ENCODE measurements at places on chromosomes 1 and 21. TPM values are rescaled to one million over a fixed set of nuclear protein-coding genes. Genes with fewer than 3 reads are reported as not detected.

- DNase-seq: no peak
Measured at GRCh38 chr1:94084085-94084484, 36.9 kb downstream of the ABCA4 start.

DNA sequence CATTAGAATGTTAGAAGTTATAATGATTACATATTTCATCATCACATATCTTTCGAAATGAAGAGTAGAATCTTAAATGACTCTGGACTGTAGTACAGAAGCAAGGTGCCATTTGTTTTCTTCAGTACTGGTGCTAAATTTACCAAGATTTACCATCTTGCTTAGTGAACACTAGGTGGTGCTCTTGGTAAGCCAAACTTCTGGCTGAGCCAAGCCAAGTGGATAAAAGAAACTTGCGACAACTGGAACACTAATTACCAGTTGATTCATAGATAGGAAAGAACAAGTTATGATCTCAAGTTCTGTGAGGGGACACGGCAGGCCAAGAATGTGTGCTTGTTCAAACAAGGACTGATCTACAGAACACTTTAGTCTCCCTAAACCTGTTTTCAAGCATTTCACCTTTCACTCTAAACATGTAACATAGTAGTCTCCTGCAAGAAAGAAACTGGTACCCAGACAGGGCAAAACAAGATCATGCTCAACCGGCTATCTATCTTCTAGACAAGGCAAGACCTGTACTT lies 19.8 kb downstream of the SPRTN start:
- DNase-seq: no peak

Gene ITGB2
- total RNA-seq: 0.74 TPM

DNA sequence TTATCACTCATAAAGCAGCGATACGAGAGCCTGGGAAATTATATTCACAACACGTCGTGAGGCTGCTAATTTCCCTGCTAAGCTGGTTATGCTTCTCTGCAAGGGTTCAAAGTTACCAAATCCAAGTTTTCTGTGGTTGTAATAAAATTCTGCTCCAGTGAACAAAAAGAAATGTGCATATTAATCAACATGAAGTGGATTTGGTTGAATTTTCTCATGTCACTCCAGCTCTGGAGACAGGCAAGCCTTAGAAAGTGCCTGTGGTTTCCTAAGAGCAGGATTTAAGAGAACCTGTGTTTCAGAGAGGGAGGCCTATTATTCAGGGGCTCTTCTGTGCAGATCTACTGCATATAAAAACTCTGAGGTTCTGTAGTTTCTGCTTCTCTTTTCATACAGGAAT lies 87.5 kb downstream of the WLS start:
- no peak for DNase-seq

DNA sequence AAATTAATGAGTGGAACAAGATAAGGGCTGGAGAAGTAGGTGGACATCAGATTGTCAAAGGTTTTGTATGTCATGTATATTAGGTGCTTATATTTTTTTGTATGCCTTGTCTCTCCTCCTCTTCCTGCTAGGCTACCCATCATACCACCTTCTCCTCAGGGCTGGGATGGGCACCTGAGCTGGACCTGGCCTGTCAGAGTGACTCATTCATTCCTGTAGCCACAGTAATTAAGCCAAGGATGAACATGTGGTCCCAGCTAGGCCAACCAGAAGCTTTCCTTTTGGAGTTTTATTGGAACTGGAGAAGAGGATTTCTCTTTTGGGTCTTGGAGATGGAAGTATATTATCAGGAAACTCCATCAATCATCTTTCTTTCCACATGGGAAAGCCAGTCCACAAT lies 21.2 kb downstream of the PTGS2 start:
- no peak for DNase-seq

Gene KCNN3
- 1.2 TPM for total RNA-seq

- no peak for DNase-seq
Measured at GRCh38 chr1:160376525-160377131, 9.8 kb downstream of the NHLH1 start.

DNA sequence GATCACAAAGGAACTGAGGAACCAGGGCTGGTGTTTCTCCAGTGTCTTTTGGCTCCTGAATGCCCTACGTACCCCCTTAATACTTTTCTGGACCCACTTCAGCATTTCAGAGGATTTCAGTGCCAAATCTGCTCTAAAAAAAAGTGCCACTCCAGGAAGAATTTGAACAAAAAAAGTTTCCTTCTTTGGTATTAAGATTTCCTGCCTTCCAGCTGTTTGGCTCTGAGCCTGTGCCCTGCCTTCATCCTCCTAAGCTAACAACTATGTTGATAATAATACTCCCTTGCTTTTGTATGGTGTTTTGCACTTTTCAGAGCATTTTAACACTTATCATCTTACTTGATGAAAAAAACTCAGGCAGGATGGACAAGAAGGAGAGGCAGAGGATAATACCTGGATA lies 11.0 kb upstream of the RIMS3 start:
- DNase-seq: no peak

GRCh38 chr1:203769505-203770343 lies 4.7 kb downstream of the LAX1 start:
- no peak for DNase-seq

Gene ZNF593OS
- not detected for total RNA-seq

Gene CD53
- total RNA-seq: not detected

DNA sequence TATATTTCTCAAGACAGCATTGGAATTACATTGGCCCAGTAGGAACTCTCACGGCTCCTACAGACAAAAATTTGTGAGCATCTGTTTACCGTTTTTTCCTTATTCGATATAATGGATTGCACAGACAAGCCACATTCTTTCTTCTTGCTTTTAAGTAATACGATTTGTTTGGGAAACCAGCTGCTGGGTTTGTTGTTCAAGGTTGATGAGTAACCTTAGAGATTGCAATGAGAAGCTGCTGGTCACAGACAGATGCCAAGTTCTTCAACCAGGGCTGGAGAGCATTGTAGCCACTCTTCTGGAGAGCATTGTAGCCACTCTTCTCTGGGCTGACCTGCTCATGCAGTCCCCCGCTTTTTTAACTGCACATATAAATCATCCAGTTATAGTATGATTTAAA lies 1.4 kb upstream of the MIA3 start:
- DNase-seq: no peak

Gene RGS18
- not detected for total RNA-seq

GRCh38 chr1:79193211-79194079 lies 186.9 kb upstream of the ADGRL4 start:
- DNase-seq: no peak

DNA sequence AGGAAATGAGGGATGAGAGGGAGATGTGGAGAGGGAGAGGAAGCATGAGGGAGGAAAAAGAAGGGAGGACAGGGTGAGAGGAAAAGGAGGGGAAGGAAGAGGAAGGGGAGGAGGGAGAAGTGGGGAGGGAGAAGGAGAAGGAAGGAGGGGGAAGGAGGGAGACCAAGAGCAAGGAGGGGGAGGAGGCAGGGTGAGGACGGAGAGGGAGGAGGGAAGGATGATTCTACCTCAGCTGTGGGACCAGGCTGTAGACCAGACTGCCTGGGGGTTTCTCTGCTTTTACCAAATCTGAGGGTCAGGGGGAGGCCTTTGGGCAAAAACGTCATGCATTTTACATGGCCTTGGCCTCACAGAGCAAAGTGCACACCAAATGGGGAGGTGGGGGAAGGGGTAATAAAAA lies 94.5 kb downstream of the KCND3 start:
- no peak for DNase-seq

GRCh38 chr1:24345334-24345733 lies 26.2 kb downstream of the GRHL3 start:
- no peak for DNase-seq

Gene FAM72B
- 4.1 TPM for total RNA-seq

Gene PACC1
- total RNA-seq: 21.7 TPM

DNA sequence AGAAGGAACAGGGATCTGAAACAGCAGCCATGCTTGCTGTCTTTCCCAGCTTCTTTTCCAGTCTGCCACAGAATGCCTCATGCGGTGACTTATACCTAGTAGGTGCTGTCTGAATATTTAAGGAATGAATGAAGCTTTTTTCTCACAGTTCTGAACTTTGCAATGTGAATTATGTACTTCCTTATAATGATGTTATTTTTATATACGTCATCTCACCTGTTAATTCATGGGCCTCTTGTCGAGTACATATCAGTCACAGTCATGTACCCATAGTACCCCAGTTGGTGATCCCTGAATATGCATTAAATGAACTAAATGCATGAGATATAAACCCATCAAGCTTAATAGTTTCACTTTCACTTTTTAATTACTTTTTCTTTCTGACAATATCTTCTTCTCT lies 132.7 kb downstream of the NTNG1 start:
- no peak for DNase-seq

DNA sequence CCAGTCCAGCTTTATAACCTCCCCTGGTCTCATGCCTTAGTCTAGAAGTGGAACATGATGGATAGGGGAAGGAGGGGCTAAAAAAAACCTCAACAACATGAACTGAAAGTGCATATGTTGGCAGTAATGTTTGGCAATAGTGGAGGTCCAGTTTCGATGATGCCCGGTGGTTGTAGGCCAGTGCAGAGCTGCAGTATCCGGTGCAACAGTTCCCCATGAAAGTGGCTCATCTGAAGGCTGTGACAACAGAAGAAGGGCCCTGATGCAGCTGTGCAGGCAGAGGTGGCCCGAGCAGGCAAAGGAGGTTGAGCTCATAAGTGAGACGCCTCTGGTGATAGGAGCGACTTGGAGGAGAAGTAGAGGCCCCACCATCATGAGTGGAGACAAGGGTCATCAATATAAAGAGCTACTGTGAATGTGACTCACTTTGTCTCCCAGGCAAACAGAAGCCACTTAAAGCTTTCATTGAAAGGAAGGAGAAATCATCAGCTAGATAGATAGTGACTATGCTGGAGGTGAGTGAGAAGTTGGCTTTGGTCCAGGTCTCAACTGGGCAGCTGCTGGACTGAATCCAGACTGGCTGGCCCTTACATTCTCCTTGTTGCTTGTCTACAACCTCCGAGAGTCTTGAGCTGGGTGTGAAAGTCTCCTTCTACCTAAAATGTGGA lies 10.2 kb upstream of the CREG1 start:
- no peak for DNase-seq

- DNase-seq: no peak
Measured at GRCh38 chr1:43868741-43869067, 64.9 kb upstream of the ARTN start.

All from mesothelial cell of epicardium (in vitro differentiated cells).